Caudate nucleus (tissue), 63 donors: ENCODE measurements at places on chromosomes 1 and 21.

DNA sequence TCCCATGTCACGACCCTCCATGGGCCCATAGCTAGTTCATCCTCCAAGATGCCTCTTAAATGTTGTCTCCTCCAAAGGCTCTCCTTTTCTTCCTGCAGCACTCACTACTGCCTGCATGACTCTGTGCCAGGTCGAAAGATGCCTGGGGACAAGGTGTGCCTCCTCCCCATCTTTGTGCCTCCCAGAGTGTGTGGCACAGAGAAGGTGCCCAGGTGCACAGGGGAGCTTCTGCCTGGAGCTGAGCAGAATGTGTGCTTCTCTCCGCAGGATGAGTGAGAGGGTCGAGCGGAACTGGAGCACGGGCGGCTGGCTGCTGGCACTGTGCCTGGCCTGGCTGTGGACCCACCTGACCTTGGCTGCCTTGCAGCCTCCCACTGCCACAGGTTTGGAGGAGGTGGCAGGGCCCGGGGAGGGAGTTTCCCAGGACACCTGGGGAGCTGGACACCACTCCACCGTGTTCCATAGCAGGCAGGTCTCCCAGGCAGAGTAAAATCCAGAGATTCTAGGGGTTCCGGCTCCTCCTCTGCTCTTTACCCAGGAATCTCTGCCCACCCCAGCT, 6.9 kb upstream of the PPM1J start:
- DNase-seq, result no peak

DNA sequence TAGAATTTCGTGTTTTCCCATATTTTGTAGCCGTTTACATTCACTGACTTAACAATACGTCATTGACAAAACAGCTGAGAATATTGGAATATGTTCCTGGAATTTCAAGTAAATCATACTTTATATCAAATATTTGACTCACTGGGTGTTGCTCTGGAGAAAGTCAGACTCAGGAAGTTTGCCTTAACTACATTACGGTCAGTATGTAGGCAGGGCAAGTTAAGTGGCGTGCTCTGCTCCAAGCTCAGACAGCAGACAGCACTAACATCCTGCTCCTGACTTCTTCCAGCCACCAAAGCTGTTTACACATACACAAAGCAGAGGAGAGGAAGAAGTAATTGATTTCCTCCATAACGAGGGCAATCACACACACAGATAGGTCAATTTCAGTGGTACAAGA, 414.6 kb downstream of the LRRIQ3 start:
- no peak for DNase-seq

DNA sequence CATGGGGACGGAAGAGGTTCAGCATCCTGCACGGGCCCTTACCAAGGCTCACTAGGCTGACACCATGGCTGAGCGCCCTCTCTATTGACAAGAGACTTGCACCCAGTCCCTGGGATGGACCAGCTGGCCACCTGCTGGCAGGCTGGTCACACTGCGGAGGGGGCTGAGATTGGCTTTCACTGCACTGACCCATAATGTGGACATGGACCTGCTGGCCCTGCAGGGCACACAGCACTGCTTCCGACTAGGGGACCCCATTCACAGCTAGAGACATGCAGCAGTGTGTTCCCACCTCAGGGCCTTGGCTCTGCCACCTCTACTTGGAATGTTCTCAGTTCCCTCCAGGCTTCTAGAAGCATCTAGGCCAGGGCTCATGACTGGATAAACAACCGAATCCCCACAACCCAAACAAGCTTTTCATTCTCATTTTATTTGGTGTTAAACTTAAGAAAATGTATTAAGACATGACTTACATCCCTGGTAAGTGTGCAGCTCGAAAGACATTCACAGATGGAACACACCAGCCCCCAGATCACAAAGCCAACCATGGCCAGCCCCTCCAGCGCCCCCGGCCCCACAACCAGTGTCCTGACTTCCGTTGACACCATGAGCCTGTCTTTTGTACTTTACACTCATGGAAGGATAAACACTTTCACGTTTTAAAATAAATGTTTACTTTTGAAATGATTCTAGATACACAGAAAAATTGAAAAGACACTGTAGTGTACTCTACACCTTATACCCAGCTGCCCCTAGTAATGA, 9.3 kb upstream of the SRARP start:
- DNase-seq, result peak; percentile 52

DNA sequence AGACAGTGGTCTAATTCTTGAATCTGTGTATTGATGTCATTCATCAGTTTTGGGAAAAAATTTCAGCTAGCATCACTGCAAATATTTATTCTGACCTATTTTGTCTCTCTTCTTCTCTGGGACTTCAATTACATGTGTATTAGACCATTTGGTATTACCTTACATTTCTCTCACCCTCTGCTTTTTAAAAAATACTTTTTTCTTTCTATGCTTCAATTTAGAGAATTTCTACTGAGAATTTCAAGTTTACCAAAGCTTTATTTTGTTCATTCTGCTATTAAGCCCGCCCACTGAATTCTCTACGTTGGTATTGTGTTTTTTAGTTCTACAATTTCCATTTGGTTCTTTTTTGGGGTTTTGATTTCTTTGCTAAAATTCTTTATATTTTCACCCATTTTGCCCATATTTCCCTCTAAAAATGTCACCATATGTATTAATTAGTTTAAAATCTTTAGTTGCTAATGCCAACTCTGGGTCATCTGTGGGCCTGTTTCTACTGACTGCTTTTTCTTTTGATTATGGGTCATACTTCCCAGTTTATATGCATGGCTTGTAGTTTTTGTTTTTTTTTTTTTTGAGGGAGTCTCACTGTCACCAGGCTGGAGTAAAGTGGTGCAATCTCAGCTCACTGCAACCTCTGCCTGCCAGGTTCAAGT, 212.0 kb downstream of the DYRK1A start:
- no peak for DNase-seq

- no peak for DNase-seq
Observed at GRCh38 chr1:185686821-185687778, 47.1 kb upstream of the HMCN1 start.
